ENCODE measurements at places on chromosomes 1 and 21.
A peak's percentile ranks its signal among the peaks of the same experiment; 100 is the strongest.

DNA sequence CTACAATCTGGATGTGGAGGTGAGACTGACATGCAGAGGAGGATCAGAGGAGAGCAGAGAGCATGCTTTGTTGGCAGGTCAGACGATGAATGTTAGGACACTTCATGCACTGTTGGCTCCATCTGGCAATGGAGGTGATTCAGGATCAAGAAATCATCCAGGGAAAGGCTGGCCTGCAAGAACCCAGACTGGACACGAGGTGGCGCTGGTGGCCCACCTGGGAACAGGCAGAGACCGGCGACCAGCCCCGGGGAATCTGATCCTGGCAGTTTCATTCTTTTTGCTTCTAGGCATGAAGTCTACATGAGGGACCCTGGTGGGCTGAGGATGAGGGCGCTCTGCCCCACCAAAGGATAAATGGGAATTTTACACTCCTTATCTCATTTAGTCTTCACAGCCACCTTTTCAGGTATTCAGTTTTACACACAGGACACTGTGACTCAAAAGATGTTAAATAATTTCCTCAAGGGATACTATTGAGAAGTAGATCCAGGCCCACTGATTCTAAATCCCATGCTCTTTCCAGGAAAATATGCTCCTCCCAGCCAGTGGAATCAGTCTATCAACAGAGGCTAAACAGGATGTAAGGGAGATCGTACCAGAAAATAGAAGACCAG lies 26.2 kb upstream of the SCMH1 start:
- peak; percentile 58 for DNase-seq

- no peak for DNase-seq
Measured at GRCh38 chr21:14687268-14687625, 141.1 kb upstream of the SAMSN1 start.

DNA sequence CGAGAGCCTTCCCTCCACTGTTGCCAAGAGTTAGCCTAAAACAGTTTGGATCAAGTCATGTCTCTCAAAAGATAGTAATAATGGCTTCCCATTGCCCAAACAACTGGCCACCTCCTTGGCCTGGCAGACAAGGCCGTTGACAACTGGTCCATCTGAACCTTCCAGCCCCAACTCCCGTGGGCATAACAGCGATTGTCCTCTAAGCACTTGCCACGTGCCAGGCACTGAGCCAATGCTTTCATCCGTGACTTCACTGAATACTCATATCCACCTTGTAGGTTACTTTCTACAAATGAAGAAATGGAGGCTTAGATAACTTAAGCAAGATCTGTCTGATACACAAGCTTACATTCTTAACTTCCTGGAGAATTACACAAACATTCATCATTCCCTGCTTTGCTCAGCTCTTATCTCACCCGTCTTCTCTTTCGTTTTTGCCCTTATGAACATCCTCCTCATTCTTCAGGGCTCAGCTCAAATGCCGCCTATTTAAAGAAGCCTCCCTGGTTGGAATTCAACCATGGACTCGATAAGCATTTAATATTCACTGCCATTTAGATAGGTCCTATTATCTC lies 106.4 kb downstream of the KCND3 start:
- no peak for DNase-seq

DNA sequence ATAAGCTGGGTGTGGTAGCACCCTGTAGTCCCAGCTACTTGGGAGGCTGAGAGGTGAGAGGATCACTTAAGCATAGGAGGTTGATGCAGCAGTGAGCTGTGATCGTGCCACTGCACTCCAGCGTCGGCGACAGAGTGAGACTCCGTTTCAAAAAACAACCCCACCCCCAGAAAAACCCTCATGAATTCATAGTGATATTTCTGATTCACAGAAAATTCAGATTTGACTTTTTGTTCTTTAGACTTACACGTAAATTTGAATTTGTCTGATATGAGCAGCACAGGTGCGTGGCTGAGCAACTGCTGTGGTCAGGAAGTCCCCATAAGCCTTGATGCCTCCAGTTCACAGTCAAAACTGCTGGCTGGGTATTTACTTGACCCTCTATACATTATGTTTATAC lies 10.0 kb upstream of the MORC3 start:
- DNase-seq = no peak

GRCh38 chr1:57483954-57484353 lies 60.1 kb upstream of the DAB1 start:
- DNase-seq = no peak
